ENCODE measurements at places on chromosomes 2 and 18. TPM values are rescaled to one million over a fixed set of nuclear protein-coding genes. Genes with fewer than 3 reads are reported as not detected.

DNA sequence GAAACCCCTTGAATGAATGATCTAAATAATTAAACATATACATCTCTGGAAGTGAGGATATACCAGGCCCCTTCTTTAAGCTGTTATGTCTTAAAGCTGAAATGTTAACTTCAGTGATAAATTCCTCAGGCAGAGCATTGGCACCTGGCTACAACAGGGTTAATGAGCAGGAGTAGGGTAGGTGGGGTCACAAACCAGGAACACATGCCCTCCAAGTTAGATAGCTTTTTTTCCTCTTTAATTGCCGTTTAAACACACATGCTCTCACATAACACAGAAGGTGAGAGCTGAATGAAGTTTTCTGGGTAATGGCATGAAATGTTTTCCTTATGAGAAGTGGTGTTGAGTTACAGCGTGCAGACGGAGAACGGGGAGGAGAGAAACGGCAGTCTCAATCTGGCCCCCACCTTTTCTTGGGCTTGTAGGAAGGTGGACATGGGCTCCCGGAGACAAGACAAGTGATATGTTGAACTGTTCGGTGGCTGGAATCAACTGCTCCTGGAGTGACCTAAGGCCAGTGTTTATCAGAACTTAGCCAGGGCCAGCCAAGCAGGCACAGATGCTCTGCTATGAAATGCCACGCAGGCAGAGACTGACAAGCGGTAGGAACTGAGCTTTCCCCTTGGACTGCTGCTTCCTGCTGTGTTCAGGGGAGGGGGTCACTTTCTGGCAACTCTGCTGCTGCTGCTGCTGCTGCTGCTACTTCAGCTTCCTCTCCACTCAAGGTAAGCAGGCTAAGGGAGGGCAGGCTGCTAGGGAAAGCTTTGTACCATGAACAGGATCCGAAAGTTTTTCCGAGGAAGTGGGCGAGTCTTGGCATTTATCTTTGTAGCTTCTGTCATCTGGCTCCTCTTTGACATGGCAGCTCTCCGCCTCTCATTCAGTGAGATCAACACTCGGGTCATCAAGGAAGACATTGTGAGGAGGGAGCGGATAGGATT, at the start of gene GALNT5:
TSS of gene GALNT5 (plus strand) at position 394 of the 941 bp plus-strand sequence. CDS start at position 772, 378 bp downstream.
- no peaks in the 10 kb centered on the region for H3K27me3 ChIP-seq
- no peaks in the 10 kb centered on the region for H3K36me3 ChIP-seq
- no peaks in the 10 kb centered on the region for H3K4me1 ChIP-seq
- DNase-seq: no peak

Gene C2orf78
- not detected for total RNA-seq

Gene CDK5R2
- not detected for total RNA-seq

- H3K4me1 ChIP-seq: no peaks in the 10 kb centered on the region
- no peak overlapping the region for H3K27ac ChIP-seq
- H3K36me3 ChIP-seq: no peaks in the 10 kb centered on the region
- DNase-seq: no peak
Observed at GRCh38 chr2:63520793-63521192, 67.5 kb downstream of the WDPCP start.

- H3K4me3 ChIP-seq: no peak overlapping the region
- no peak overlapping the region for H3K27ac ChIP-seq
- no peaks in the 10 kb centered on the region for H3K36me3 ChIP-seq
- no peaks in the 10 kb centered on the region for H3K4me1 ChIP-seq
- DNase-seq: no peak
Observed at GRCh38 chr18:66647671-66648070, 43.8 kb upstream of the CDH19 start.

DNA sequence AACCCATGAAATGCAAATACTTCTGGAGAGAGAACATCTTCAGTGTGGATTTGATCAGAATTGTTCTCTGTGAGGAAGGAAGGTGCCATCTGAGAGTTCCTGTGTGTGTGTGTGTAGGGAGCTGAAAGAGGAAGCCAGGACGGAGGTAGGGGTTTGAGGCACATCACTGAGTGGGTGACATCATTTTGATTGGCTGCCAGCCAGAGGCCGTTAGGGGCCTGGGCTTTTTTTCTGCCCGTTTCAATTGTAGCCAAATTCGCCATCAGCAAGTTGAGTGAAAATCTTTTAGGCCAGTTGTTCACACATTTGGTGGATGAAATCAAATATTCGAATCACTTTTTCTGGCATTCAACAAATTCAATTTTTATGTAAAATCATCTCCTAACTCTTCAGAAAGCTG, 48.9 kb downstream of the TSN start:
- H3K4me1 ChIP-seq: no peaks in the 10 kb centered on the region
- no peaks in the 10 kb centered on the region for H3K27me3 ChIP-seq
- no peak overlapping the region for H3K27ac ChIP-seq

DNA sequence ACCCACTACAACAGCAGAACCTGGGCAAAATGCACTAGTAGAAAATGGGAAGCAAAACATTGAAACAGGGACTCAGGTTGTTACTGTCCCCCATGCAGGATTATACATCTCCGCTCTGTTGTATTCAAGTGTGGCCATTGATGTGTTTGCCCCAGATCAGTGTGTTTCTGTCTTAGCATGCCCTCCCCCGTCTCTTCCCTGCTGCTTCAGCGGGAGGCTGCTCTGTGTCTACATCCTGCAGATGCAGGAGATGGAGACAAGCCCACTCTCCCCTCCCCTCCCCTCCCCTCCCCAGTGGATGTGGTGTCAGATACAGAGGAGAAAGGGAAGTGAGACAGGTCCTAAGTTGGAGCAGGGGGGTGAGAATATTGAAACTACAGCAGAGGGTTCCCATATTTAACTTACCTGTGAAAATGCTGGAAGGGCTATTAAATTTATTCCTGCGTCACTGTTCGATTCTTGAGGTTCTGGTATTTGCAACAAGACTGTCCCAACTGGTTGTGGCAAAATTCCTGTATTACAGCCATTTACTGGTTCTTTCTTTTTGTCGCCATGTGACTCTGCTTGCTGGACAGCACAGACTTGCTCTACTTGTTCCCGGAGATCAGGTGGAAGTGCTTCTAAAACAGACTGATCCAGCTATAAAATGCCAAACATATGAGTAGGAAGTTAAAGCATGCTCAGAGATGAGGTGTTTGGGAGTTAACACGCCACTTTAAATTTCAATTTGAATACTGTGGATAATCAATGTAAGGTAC, 67.0 kb downstream of the EIF5B start:
- no peak overlapping the region for H3K27ac ChIP-seq
- H3K4me3 ChIP-seq: no peak overlapping the region
- H3K36me3 ChIP-seq: no peaks in the 10 kb centered on the region
- no peaks in the 10 kb centered on the region for H3K27me3 ChIP-seq

Gene BOLL
- not detected for total RNA-seq

DNA sequence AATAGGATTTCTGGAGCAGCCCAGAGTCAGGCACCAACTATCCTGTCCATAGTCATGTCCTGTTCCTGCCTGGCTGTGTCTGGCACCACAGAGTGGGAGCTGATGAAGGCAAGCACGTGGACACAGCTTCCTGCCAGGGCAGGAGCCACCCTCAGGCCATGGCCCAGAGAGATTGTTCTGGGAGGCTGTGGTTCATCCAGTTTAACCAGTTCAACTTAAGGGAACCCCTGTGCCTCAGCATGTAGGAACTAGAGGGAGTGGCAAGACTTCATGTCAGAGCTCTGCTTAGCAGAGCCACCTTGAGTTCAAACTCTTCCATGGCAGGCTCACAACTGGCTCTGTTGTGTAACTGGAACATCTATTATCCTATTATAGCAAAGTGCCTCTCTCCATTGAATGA, 73.2 kb upstream of the NCKAP5 start:
- H3K4me1 ChIP-seq: no peaks in the 10 kb centered on the region
- no peaks in the 10 kb centered on the region for H3K27me3 ChIP-seq
- H3K4me3 ChIP-seq: no peak overlapping the region
- H3K27ac ChIP-seq: no peak overlapping the region
- no peaks in the 10 kb centered on the region for H3K36me3 ChIP-seq
- no peak for DNase-seq

Gene GAREM1
- 7.7 TPM for total RNA-seq

GRCh38 chr2:190584980-190585661, 50.6 kb upstream of the NEMP2 start:
- H3K4me1 ChIP-seq: no peaks in the 10 kb centered on the region
- H3K27ac ChIP-seq: no peak overlapping the region
- no peak overlapping the region for H3K4me3 ChIP-seq
- no peaks in the 10 kb centered on the region for H3K27me3 ChIP-seq
- no peak for DNase-seq

GRCh38 chr2:8407332-8407731, 274.5 kb upstream of the ID2 start:
- H3K4me1 ChIP-seq: no peaks in the 10 kb centered on the region
- no peaks in the 10 kb centered on the region for H3K27me3 ChIP-seq
- H3K4me3 ChIP-seq: no peak overlapping the region
- no peak overlapping the region for H3K27ac ChIP-seq

DNA sequence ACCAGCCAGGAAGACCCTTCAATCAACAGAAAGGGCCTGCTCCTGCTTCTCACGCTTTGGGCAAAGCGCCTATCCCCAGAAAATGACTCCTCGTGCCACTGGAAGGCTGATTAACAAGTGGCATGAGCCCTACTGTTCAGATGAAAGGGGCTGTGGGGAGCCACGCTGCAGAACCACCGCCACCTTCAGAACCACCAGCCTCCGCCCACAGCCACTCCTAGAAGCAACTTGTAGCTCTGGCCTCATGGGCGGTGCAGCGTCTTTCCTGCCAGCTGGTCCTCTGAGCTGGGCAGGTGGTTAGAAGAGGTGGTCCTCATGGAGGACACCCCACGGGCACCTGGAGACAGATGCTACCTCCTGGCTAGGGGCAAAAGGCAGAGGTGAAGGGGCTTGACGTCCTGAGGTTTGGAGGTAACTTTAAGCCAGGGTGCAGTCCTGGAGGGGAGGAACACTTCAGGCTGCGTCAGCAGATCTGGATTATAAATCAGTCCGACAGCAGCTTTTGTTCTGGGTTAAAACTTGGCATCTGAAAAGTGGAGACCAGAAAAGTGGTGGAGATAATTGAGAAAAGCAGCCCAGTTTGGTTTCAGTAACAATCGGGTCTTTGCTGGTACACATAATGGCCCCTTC, 861 bp upstream of the SEMA4C start:
- H3K4me1 ChIP-seq: peaks cover 13% of the 10 kb centered on the region
- peak; percentile 56 for DNase-seq
- peak overlapping the region; percentile 96 for H3K27ac ChIP-seq
- no peaks in the 10 kb centered on the region for H3K36me3 ChIP-seq
- H3K27me3 ChIP-seq: no peaks in the 10 kb centered on the region
- H3K4me3 ChIP-seq: peak overlapping the region; percentile 91

Gene NAT8
- total RNA-seq: 1.1 TPM

DNA sequence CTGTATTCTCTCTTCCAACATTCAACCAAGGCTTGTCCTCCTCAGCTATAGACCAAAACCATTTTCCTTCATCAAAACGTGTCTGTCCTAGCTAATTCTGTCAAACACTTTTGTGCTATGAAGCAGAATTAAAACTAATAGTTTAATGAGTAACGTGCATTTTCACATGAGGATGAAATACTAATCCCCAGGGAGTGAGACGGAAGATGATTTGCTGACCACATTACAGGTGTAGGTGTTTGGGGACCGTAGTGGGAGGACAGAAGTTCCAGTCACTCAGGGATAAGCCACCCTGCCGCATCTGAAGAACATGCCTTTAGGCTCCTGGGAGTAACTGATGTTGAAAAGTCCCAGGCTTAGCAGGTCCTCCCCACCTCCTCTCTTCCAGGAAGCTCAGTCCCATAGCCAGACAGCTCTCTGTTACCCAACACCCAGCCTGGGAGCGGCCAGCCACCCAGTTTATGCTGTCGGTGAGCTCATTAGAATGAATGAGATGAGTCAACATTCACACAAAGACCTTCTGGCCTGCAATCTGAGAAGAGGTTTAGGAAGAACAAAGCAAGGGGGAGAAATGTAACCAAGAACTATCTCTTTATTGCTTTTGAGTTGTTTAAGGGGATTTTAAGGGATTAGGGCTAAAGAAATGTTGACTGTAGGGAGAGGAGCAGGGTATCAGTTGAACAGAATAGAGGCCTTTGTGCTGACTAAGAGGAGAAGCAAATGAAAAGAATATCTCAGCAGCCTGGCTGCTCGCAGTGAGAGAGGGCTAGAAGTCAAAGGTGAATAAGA, 122.5 kb downstream of the FOXI3 start:
- no peaks in the 10 kb centered on the region for H3K4me1 ChIP-seq
- no peak overlapping the region for H3K27ac ChIP-seq
- H3K4me3 ChIP-seq: no peak overlapping the region
- no peaks in the 10 kb centered on the region for H3K36me3 ChIP-seq
- DNase-seq: no peak
- H3K27me3 ChIP-seq: no peaks in the 10 kb centered on the region

- H3K27ac ChIP-seq: no peak overlapping the region
- H3K4me3 ChIP-seq: no peak overlapping the region
- H3K36me3 ChIP-seq: no peaks in the 10 kb centered on the region
Observed at GRCh38 chr2:28577791-28578680, 82.2 kb downstream of the PLB1 start.

GRCh38 chr2:119117408-119117807, 41.1 kb downstream of the C1QL2 start:
- peaks cover 10% of the 10 kb centered on the region for H3K4me1 ChIP-seq
- DNase-seq: no peak
- no peaks in the 10 kb centered on the region for H3K36me3 ChIP-seq
- no peak overlapping the region for H3K4me3 ChIP-seq

GRCh38 chr2:110853516-110853915, 121.1 kb downstream of the ACOXL start:
- DNase-seq: no peak
- no peaks in the 10 kb centered on the region for H3K4me1 ChIP-seq
- no peaks in the 10 kb centered on the region for H3K36me3 ChIP-seq
- H3K27me3 ChIP-seq: no peaks in the 10 kb centered on the region
- H3K27ac ChIP-seq: no peak overlapping the region
- H3K4me3 ChIP-seq: no peak overlapping the region

- no peaks in the 10 kb centered on the region for H3K36me3 ChIP-seq
- peaks cover 5% of the 10 kb centered on the region for H3K4me1 ChIP-seq
- no peak overlapping the region for H3K27ac ChIP-seq
- DNase-seq: peak; percentile 2
- H3K27me3 ChIP-seq: no peaks in the 10 kb centered on the region
Observed at GRCh38 chr2:219621935-219622334, 5.5 kb upstream of the SLC4A3 start.

DNA sequence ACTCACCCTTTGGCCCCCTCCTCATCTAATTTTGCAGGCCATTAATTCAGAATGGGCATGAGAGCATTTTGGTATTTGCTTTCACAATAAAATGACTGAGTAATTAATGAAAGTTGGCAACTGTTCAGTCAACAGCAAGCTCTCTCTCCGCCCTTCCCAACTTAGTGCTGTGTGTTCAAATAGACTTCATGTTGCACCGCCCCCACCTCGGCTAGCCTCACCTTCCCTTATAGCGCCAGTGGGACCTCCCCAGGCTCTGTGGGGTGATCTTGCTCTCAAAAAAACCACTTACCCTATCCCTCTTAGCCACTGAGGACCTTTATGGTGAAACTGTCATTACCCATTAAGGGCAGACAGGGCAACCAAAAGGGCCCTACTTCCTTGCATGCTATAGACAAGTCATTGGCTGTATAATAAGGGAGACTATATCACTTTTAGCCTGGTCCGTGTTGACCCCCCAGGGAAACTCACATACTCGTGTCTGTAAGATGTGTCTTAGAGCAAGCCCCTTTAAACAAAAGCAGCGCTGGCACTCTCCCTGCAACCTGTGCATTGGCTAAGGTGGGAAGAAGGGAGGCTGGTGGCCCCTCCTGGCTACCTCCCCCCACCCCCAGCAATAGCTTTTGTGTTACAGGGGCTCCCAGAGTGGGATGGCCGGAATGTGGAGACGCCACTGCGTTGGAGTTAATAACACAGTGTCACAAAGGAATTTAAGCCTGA, 15.2 kb downstream of the EN1 start:
- peaks cover 2% of the 10 kb centered on the region for H3K4me1 ChIP-seq
- no peak overlapping the region for H3K4me3 ChIP-seq
- no peak for DNase-seq
- H3K27ac ChIP-seq: no peak overlapping the region
- H3K36me3 ChIP-seq: no peaks in the 10 kb centered on the region

Gene SLC14A1
- total RNA-seq: not detected

All from ovary (tissue), 10 donors.